ENCODE measurements at places on chromosomes 1 and 21. TPM values are rescaled to one million over a fixed set of nuclear protein-coding genes. Genes with fewer than 3 reads are reported as not detected.

- DNase-seq = no peak
Observed at GRCh38 chr1:47568763-47569162, 130.9 kb downstream of the FOXD2 start.

DNA sequence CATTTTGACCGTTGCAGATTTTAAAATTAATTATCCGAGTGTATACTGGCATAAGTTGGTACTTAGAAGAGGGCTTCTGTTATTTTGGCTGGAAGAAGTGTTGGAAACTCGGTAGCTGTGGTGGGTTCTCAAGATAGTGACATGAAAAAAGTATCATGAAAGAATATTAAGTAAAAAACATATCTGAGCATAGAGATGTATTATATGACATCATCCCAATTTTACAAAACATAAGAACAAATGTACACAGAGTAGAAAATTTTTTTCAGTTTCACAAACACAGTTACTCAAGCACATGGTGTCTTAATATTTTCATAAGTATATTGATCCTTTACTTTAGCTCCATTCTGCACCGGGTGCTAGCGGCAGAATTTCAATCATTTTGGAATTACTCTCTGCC, 684 bp downstream of the IFI16 start:
- no peak for DNase-seq

GRCh38 chr1:6470132-6471085, 4.4 kb upstream of the TNFRSF25 start:
- DNase-seq = no peak

DNA sequence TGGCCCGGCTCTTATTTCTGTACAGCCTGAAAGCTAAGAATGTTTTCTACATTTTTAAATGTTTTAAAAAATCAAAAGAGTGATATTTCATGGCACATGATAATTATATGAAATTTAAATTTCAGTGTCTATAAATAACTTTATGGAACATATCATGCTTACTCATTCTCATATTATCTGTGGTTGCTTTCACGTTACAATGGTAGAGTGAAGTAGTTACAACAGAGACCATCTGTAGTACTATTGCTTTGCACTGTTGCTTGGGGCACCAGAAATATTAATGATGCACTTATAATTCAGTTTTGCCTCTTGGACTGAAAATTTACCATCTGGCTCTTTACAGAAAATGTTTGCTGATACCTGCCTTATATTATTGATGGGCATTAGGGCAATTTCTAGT, 481.6 kb downstream of the PLPP3 start:
- DNase-seq = no peak

DNA sequence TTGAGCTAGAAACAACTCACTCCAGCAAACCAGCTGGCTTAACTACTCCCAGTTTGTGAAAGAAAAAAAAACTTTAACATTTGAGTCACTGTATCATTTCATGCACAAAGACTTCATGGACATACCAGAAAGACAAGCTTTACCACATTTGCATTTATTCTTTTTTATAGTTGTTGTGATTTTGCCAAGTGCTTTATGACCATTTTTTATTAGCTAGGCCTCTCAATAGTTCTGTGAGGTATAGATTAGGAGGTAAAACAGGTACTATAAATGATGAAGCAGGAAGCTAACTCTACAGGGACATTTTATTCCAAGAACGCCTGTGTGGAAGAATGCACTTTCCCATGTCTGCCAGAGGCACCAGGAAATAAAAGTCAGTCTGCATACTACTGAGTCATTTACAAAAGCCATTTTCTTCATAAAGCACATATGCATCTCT, 8.2 kb upstream of the DENND1B start:
- DNase-seq = no peak

DNA sequence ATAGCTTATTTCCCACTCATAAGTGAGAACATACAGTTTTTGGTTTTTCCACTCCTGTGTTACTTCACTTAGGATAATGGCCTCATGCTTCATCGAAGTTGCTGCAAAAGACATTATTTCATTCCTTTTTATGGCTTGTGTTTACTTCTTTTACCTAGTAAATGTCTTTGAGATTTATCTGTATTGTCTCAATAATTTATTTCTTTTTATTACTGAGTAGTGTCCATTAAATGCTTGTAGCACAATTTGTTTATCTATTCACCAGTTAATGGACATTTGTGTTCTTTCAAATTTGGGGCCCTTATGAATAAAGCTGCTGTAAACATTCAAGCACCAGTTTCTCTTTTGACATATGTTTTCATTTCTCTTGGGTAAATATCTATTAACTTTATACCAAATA, 86.0 kb downstream of the UCHL5 start:
- DNase-seq = no peak

GRCh38 chr1:178512566-178513277, at the start of gene TEX35:
Gene TEX35, plus strand, starts transcription at chr1:178513109. Its CDS starts 80 bp downstream, at chr1:178513189.
- no peak for DNase-seq

GRCh38 chr1:212457740-212458338, 25.1 kb downstream of the NENF start:
- peak; percentile 67 for DNase-seq

- peak; percentile 69 for DNase-seq
Observed at GRCh38 chr1:33298623-33299277, 22.1 kb downstream of the A3GALT2 start.

DNA sequence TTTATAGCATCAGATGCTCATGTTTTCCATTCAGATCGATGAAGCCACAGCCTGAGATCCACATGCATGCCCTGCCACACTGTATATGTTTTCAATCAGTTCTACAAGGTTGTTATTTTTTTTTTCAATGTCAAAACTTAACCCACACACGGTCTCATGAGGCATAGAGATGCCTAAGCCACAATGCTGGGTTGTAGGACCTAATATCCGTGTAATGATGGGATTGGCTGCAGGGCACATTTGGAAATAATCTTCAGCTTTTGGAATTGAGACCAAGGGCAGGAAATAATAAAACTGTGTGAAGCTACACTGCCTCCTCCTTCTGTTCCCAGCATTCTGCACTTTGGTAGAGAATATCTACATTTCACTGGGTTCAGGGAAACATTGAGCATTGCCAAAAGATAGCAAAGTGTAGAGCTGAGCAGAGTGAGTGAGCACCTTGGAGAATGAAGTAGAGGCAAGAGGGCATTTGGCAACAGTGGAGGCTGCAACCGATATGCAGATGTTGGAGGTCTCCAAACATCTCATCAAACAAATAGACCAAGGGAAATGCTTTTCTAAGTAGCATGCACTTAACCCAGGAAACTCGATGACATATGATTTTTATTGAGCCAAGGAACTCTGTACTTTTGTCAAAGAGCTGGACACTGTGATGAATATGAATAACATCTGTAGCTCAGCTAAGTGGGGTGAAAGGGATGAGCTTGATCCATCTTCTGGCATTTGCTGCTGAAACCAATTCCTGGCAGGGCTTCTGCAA, 176.7 kb downstream of the LYPLAL1 start:
- no peak for DNase-seq

DNA sequence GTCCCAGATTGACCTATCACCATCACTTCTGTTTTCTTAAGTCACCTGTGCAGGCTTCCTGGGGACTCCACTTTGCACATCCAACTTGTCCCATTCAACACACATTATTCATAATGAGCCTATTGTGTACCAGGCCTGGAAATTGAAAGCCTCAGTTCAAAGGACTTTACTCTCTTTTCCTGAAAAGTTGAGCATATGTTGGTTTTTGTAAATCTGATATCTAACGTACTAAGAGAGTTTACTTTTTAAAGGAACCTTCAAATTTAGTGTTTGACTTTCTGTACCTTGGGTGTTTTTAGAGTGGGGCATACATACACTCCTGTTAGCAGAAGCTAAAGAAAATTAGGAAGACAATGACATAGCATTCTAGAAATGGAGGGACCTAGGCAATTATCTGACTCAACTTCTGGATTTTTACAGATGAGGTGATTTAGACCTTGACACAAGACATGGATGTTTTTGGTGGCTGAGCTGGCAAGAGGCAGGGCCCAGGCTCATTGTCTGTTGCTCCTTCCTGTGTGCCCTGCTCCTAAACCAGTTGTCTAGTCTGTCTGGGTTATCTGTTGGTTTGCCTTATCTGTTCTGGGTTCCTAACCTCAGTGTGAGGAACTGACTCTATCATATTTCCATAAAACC, 336.5 kb downstream of the RPS6KC1 start:
- no peak for DNase-seq

- DNase-seq = no peak
Observed at GRCh38 chr1:156877433-156878170, 15.9 kb upstream of the PEAR1 start.

DNA sequence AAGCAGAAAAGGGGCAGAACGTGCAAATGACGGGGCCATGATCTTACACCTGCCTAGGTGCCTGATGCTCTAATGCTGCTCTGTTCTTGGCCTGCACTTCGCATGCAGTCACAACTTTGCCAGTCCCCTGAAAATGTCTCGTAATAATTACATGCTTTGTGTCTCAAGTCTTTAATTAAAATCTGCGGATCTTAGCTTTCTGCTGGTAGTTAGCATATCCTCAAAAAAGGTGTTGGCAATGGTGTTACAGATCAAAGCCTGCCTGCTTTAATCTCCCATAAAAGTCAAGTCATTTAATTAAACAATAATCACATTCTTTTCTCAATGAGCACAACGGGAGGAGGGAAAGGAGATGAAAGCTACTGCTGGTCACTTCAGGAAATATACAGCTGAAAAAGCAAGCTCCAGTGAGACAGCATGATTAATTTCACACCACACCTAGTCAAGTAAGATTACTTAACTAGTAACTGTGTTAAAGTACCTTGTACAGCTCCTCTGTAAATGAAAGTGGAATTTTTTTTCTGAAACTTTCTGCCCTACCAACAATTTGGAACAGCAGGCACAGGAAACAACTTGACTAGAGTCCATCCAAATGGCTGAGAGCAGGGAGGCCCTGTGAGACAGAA, 45.8 kb downstream of the STX6 start:
- DNase-seq = no peak

GRCh38 chr1:15961492-15961891, 14.4 kb downstream of the ZBTB17 start:
- no peak for DNase-seq

DNA sequence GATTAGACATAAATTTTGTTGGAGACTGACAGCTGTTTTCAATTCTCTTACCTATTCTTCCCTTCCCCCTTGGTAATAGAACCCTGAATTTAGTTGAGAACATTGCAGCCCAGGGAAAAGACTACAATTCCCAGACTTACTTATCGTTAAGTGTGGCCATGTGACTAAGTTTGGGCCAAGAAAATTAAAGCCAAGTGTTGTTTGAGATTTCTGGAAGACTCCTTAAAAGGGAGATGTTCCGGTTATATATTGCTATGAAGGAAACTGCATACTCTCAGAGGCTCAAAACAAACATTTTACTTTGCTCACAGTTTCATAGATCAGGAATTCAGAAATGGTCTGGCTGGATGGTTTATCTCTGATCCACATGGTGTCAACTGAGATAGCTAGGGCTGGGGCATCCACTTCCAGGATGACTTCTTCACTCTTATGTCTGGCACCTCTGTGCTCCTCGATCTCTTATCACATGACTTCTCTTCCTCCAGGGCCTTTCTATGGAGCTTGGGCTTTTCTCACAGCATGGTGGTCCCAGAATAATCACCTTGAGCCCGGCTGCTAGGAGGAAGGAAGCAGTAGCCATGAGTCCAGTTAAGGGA, 22.4 kb upstream of the CD34 start:
- no peak for DNase-seq

- no peak for DNase-seq
Observed at GRCh38 chr1:9561429-9561828, 22.2 kb downstream of the SLC25A33 start.

DNA sequence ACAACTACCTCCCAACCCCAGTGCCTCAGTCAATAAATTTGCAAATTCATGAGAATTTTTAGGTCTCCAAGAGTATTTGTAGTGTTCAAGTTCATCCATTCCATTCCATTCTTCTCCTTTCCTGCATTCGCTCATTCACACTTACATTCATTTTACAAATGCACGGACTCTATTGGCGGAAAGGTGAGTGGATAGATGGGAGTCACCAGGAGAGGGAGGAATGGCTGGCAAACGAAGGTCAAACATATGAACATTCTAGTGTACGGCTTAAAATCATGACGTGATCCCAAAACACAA, 2.5 kb downstream of the LORICRIN start:
- no peak for DNase-seq

DNA sequence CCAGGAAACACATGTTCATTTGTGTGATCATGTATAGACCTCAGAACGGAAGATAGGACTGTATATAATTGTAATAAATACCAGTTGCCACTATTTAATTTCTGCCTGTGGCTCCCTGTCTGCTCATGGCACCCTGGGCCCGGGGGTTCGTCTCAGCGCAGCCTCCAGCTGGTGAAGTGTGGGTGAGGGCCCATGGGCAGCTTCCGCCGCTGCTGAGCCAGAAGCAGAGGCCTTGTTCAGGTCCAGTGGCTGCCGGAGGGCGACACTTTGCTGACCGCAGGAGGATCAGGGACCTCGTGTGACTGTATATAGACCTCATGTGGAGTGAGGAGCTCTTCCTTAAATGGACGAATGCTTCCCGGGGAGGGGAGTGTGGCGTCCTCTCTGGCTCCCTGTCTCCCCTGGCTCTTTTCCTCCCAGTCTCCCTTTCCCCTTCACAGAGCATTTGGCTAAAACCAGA, 155.9 kb downstream of the PEX14 start:
- DNase-seq = no peak

- no peak for DNase-seq
Observed at GRCh38 chr1:3351449-3352298, 102.8 kb upstream of the ARHGEF16 start.

GRCh38 chr1:236284291-236284721, 2.5 kb upstream of the ERO1B start:
- DNase-seq = no peak

GRCh38 chr1:205664399-205665017, 15.8 kb downstream of the SLC45A3 start:
- no peak for DNase-seq

The MANEAL gene
- total RNA-seq = 16.0 TPM

The KRTAP19-1 gene
- total RNA-seq = not detected

The EGLN1 gene
- 24.4 TPM for total RNA-seq

The TCHH gene
- total RNA-seq = not detected

The HES2 gene
- total RNA-seq = not detected

The SH2D1B gene
- not detected for total RNA-seq

The SELL gene
- total RNA-seq = not detected

The TRAF5 gene
- total RNA-seq = 12.6 TPM

The DNM3 gene
- total RNA-seq = 3.9 TPM

The CD5L gene
- not detected for total RNA-seq

The ATP1A4 gene
- total RNA-seq = 0.35 TPM

The PSRC1 gene
- 102 TPM for total RNA-seq

The ZNF683 gene
- total RNA-seq = not detected

The DIPK1A gene
- 2.0 TPM for total RNA-seq

The EFNA1 gene
- total RNA-seq = 0.50 TPM

The GBP2 gene
- not detected for total RNA-seq

Data from neural crest cell (in vitro differentiated cells).